Endothelial cell of umbilical vein (primary cell): ENCODE measurements at places on chromosomes 1 and 21. TPM values are rescaled to one million over a fixed set of nuclear protein-coding genes. Genes with fewer than 3 reads are reported as not detected.

NHLH1 gene
- 0.16 and 0.46 TPM in 2 replicates for total RNA-seq

SPATA6 gene
- 4.9 and 10.5 TPM in 2 replicates for total RNA-seq

PADI3 gene
- total RNA-seq: not detected in 2 replicates

CD1D gene
- total RNA-seq: not detected in 2 replicates

DENND2C gene
- 0.22 and 0.44 TPM in 2 replicates for total RNA-seq

KCNE1 gene
- 0.38 and 0.53 TPM in 2 replicates for total RNA-seq

S100B gene
- total RNA-seq: not detected in 2 replicates

CA6 gene
- total RNA-seq: not detected in 2 replicates

RBM8A gene
- total RNA-seq: 194 and 200 TPM in 2 replicates

CACNA1S gene
- total RNA-seq: not detected in 2 replicates
